ENCODE measurements at places on chromosomes 3 and 15.

- no peak for DNase-seq
These were observed 156.7 kb downstream of the KLF13 start for GRCh38 chr15:31483053-31483985.

GRCh38 chr3:73491287-73491662 lies 133.5 kb downstream of the PDZRN3 start:
- no peak for DNase-seq

DNA sequence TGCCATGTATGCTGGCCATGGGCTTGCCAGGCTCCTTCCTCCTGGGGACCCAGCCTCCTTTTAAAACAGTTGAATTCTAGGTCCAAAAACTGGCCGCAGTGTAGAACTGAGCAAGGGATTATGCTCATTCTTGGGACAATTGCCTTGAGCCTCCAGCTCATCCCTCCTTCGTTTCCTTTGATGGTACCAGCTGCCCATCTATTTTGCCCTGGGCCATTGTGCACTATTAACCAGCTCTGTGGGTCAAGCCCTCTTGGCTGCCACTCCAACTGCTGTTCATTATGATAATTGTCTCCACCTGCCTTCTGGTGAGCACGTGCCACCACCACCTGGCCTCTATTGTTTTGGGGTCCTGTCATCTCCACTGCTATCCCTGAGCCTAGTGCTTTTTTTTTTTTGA lies 75.8 kb upstream of the SYN2 start:
- DNase-seq: no peak

- DNase-seq: no peak
These were observed 268.7 kb downstream of the EDEM1 start for GRCh38 chr3:5456199-5456598.

- no peak for DNase-seq
These were observed 937.3 kb downstream of the ROBO1 start for GRCh38 chr3:78830470-78830869.

DNA sequence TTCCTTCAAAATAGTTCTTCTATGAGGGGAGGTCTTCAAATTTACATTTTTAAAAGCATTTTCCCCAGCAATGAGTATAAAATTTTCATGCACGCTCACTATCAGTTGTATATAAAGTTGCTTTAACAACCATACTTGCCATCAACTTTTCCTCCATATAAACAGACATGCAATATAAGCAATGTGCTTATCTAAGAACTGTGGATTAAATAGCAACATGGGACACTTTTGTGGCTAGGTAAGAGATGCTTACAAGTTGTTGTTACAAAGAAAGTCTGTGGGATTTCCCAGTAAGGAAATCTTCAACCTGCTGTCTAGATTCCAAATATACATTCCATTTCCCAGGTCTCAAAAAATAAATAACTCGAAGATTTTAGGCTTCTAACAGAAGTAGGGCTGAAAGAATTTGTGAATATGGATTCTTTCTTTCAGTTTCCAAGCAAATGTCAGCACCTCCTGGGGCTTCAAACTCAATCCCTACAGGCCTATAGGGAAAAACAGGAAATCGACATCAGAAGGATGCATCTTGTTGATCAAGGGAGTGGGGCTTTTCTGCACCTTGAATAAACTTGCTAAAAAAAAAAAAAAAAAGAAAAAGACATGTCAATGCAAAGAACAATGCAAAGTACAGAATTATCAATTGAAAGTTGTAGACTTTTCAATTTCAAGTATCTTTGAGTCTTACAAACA lies 16.1 kb downstream of the TNIK start:
- DNase-seq: no peak

- DNase-seq: no peak
These were observed 17.9 kb downstream of the IL12A start for GRCh38 chr3:160006282-160007163.

DNA sequence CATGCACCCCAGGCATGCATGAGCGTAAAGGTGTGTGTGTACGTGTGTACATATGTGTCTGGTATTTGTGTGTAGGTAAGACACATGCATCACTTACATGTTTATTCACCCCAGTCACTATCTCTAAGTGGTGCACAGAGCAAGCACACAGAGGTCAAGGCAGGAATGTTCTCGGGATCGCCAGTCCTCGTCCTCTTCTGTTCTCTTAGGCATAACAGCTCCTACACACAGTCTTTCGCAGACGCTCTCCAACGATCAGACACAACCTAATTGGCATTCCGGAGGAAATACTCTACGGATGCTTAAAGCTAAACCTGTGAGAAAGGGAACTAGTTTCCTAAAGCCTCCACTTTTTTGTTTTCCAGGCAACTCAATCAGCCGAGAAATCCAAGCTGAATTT lies 95.9 kb downstream of the ADAMTS17 start:
- no peak for DNase-seq

- no peak for DNase-seq
These were observed 464.2 kb downstream of the MECOM start for GRCh38 chr3:169199283-169199682.

GRCh38 chr15:47991357-47991756 lies 129.4 kb upstream of the SLC24A5 start:
- no peak for DNase-seq

DNA sequence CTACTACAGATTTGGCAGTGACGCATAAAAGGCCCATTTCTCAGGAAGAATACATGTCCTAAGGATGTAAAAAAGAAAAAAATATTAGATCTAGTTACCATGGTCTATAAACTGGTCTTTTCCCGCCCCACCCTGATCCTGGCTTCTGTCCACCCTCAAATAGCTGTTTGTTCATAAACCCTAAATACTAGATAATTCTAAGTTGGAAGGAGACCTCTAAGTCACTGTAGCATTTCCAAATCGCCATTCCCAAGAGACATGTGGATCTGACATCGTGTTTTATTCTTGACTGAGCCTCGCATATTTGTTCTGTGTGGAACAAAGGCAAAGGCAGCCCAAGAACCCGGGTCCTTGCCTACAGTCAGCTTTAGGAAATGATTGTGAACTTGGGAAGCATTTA lies 49.0 kb downstream of the LMCD1 start:
- no peak for DNase-seq

GRCh38 chr15:58403581-58403980 lies 28.2 kb upstream of the LIPC start:
- no peak for DNase-seq

DNA sequence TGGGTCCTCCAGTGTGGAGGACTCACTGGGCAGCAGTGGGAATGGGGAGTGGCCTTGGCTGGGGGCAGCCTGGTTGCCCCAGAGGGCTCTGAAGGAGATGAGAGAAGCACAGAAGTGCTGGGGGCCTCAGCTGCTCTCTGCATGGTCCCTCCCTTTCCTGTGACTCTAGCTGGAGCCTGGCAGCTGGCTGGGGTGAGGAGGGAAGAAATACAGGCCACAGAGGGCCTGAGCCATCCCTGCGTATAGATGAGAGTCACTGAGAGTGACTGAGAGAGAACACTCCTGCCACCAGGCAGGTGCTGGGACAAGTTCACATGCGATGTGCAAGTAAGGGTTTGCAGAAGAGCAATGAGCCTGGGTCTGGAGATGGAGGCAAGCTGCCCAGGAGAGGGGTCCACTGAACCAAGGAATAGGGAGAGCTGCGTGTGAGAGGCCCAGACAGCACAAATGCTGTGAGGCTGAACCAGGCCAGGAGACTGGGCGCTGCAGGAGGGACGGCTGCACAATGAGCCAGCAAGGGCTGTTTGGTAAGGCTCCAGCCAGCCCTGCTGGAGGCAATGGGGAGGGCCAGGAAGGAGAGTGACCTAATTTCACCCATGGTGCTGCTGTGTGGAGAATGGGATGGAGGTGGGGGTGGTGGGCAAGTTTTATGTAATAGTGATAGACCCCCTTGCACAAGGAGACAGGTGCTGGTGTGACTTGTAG lies 87.2 kb downstream of the CLSTN2 start:
- no peak for DNase-seq
